ENCODE measurements at places on chromosomes 6 and 20.

- DNase-seq: no peak
Measured at GRCh38 chr6:88561034-88561953, 395.1 kb upstream of the CNR1 start.

DNA sequence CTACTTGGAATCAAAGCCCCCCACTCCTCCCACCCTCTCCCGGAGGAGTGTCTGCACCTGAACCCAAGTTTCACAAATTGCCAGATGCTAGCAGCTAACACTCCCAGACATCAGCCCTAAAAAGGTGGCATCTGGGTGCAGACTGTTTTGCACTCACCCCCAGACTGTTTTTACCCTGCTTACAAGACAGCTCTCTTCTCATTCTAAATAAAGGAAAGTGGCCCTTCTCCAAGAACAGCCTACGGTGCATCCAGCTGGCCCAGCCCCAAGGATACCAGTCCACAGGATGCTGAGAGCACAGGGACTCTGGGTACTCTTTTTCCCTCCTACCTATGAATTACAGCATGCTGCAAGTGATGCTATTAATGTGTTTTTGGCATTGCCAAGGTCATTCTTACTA is 842.0 kb upstream of the FLRT3 start:
- no peak for DNase-seq

DNA sequence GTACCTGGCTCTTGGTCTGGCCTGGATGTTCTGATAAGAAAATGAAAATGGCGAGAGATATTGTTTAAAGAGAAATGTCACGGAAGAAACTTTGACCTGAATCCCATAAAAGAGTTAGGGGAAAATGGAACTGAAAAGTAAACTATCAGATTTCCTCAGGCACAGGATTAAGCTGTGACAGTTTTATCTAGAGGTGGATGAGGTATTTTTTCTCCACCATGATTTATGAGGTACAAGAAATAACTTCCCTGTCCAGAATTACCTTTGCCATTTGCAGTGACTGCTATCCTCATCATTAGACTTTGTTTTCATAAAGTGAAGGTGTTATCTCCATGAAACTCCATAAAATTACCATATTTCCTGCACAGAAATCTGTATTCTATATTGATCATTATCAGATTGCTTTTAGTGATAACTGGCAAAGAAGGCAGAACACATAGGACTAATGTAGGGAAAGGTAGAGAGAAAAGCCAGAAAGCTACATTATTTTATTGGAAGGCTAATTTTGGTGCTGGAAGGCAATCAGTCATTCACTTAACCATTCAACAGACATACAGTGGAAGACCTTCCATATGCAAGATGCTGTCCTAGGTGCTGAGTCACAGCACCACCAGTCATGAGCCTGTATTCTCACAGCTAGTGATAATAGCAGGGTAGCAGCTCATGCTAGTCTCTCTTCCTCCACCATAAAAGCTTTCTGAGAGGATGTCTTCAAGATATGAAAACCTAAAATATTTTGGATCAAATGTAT is 427.3 kb upstream of the CITED2 start:
- DNase-seq: no peak

DNA sequence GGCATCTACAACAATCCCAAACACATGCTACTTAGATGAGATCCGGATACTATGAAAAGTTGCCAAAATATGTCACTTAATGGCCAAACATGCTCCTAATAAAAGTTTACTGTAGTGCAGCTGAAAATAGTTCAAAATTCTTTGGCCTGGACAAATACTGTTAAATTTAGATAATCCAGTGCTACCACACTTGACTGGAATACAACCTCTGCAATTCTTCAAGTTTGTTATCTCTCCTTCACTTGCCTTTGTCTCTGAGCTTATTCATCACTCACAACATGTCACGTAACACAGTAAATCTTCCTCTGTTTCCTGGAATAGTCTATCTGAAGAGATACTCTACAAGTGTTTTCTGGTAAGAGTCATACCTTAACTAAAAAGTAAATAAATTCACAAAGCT is 10.5 kb upstream of the PLN start:
- DNase-seq: no peak

DNA sequence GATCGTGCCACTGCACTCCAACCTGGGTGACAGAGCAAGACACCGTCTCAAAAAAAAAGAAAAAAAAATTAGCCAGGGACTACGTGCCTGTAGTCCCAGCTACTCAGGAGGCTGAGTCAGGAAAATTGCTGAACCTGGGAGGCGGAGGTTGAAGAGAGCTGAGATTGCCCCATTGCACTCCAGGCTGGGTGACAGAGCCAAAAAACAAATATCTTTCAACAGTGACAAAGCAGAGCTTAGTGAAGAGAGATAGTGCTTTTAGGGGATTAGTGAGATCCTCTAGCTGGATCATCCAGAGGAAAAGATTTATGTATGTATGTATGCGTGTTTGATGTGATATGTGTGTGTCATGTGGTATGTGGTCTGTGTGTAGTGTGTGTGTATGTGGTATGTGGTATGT is 56.6 kb downstream of the IL22RA2 start:
- no peak for DNase-seq

- no peak for DNase-seq
Measured at GRCh38 chr6:80592436-80592835, 486.0 kb downstream of the BCKDHB start.

DNA sequence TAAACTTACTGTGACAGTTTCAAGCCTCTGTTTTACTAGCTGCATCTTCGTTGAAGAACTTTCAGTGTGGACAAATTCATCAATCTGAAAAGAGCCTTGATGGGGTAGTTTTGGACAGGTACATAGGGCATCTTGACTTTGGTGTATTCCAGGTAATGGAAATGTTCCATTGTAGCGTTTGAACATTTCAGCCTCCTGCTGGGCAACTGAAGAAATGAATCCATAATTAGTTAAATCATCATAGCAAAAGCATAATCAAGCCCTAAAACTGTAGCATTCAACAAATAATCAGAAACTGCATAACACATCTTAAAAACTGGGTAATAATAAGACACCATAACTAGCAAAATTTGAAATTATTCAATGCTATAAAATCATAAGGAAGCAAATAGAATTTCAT is 86.2 kb downstream of the AHI1 start:
- DNase-seq: no peak

- no peak for DNase-seq
Measured at GRCh38 chr6:158286413-158286812, 25.9 kb upstream of the TULP4 start.

DNA sequence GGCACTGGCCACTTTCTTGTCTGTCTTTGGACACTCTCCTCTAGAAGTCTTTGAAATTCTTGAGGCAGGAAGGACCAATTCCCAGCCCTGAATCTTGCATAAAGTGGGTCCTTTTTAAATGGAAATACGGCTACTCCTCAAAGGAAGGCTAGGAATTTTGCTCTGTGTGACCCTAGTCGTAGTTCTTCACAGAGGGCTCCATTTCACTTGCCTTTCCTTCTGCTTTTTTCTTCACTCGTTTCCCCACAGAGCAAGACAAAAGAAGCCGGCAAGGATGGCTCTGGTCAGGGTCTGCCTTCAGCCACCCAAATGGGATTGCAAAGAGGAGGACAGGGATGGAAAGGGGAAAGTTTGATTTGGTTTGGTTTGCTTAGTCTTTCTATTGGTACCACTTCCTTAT is 25.8 kb downstream of the HLA-E start:
- DNase-seq: no peak

GRCh38 chr6:134997133-134997995 is 47.5 kb upstream of the ALDH8A1 start:
- DNase-seq: no peak

GRCh38 chr20:23244916-23245552 is 105.6 kb upstream of the NXT1 start:
- DNase-seq: no peak

GRCh38 chr6:92433911-92434310 is 985.4 kb downstream of the EPHA7 start:
- no peak for DNase-seq

DNA sequence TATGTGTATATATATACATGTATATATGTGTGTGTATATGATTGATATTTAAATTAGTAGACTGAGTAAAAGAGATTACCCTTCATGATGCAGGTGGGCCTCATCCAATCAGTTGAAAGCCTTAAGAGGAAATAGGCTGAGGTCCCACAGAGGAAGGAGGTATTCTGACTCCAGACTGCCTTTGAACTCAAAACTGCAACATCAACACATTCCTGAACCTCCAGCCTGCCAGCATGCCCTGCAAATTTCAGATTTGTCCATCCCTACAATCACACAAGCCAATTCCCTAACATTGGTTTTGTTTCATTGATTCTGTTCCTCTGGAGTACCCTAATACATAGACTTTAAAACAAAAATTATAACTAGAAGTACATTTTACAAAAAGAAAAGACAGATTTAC is 22.9 kb downstream of the SPINT4 start:
- DNase-seq: no peak

DNA sequence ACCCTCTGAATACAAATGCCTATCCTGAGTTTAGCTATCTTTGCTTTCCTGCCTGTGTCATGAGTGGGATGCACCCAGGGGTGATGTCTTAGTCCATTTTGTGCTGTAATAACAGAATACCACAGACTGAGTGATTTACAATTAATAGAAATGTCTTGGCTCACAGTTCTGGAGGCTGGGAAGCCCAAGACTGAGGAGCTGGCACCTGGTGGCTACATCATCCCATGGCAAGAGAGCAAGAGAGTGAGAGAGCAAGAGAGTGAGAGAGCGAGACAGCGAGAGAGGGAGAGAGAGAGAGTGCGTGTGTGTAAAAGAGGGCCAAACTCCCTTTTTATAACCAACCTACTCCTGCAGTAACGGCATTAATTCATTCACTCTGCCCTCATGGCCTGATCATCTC is 76.8 kb downstream of the PRDM1 start:
- DNase-seq: no peak

DNA sequence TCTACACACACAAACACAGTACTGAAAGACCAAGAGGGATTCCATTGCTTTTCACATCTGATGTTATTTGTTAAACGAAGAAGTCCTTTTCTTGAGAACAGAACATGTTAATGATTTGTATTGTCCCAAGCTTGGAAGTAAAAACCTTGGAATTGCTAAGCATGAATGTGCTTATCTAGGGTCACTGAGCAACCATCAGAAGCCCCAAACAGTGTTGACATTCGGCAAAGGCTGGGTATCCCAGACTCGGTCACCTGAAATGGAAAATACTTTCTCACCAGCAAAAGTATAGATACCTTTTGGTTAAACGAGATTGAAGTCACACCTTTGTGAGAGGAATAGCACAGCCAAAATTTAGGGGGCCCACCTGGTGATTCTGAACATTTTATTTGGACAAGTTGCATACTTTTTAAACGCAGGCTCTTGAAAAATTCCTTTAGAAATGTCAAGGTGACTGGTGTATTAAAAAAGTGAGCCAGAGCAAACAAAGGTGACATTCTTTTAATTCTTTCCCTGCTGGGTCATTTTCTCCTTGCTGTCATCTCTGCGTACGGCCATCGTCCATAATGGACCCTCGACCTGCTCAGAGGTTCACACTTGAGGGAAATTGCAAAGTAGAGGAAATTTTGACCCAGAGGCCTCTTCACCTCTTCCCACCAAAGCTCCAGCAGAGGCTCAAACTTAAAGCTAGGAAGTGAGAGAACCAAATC is 95.8 kb upstream of the FOXA2 start:
- DNase-seq: no peak

DNA sequence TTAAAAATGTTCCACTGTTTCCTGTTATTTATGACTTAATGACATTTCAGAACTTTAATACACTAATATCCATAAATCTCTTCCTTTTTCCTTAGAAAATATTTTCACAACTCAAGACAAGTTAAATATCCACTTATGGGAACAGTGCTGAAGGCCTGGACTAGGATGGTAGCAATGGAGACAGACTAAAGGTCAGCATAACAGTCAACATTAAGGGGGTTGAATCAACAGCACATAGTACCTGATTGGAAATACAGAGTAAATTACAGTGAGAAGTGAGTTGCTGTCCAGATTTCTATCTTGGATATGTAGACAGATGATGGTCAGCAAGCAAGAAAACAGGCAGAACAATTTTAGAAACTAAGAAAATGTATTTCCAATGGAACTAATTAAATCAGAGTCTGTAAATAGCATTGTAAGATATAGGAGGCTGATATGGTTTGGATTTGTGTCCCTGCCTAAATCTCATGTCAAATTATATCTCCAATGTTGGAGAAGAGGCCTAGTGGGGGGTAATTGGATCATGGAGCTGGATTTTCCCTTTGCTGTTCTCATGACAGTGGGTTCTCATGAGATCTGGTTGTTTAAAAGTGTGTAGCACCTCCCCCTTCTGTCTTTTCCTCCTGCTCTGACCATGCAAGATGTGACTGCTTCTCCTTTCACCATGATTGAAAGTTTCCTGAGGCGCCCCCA is 682.7 kb downstream of the MAFB start:
- no peak for DNase-seq

DNA sequence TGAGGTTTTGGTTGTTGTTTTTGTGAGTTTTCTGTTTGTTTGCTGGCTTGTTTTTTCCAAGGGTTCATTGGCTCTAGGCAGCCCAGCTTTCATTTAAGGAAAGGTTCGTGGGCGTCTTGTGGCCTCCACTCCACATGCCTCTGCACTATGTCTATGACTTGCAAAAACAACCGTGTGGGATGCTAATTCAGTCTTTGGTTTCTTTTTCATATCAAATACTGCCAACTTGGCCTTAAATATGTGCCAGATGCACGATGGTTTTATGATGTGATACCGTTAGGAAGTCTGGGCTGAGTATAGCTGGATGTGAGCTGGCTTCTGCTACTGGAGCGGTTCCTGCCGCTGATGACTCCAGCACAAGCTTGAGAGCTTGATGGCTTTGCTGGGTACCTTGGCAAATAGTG is 96.3 kb downstream of the BMP2 start:
- DNase-seq: no peak

- DNase-seq: no peak
Measured at GRCh38 chr20:57103146-57103800, 163.2 kb downstream of the BMP7 start.

DNA sequence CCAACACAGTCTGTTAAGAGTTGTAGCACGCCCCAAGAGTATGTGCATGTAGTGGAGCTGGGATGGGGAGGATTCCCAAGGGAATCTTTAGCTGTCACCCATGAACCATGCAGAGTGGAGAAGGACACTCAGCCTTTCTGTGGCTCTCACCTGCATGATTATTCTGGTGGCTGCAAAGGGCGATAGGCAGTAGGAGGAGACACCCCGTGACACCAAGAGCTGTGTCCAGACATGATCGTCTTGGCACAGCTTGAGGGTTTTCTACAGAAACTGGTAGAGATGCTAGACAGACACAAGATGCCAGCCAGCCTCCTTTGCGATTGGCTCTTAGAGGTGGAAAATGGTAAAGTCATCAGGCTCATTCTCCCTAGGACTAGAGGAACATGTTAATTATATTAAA is 3.1 kb upstream of the CSE1L start:
- no peak for DNase-seq
